ENCODE measurements at places on chromosomes 12 and 14.

GRCh38 chr12:66467932-66468331, 165.6 kb downstream of the HELB start:
- no peak for DNase-seq

DNA sequence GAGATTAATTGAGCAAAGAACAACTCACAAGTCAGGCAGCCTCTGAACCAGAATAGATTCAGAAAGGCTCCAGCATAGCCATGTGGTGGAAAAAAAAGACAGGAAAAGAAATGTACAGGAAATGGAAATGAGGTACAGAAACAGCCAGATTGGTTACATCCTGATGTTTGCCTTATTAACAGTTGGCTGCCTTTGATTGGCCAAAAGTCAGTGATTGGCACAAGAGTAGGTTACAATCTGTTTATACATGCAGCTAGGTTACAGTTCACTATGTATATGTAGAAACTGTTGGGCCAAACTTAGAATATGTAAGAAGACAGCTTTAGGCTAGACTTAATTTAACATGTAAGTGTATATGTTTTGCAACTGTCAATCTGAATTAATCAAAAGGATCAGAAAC, 118.9 kb downstream of the UNC79 start:
- no peak for DNase-seq

- DNase-seq, result no peak
These were observed 481.4 kb downstream of the TRHDE start for GRCh38 chr12:72753571-72753970.

- no peak for DNase-seq
These were observed 13.7 kb upstream of the SERPINA3 start for GRCh38 chr14:94598506-94598815.

DNA sequence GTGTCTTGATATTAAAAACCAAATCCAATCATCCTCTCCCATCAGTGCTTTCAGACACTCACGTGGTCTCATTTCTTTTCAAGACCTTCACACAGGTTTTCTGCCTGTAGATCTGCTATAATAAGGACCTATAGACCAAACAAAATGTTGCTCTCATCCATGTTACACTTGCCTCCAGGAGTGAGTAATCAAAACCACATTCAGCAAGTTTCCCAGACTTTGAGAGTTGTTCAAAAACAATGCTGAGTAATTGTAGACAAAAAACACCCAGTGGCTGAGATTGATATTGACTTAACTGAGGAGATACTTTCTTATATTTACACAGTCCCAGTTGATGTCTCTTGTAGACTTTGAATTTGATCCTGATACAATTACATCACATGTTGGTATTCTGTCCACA, 383.1 kb downstream of the TMEM132D start:
- DNase-seq, result no peak
